Muscle of leg (tissue), 16 donors: ENCODE measurements at places on chromosomes 16 and 17.

- DNase-seq = no peak
These were observed 2.9 kb downstream of the SLC39A11 start for GRCh38 chr17:73089322-73090317.

- DNase-seq = peak; percentile 71
These were observed 593 bp upstream of the WDR45B start for GRCh38 chr17:82648742-82649331.

- DNase-seq = no peak
These were observed 43.4 kb downstream of the MEAK7 start for GRCh38 chr16:84461029-84461412.

GRCh38 chr16:84823484-84823883 is 3.7 kb downstream of the CRISPLD2 start:
- no peak for DNase-seq

- no peak for DNase-seq
These were observed 2.1 kb downstream of the CHAD start for GRCh38 chr17:50466371-50467113.

- no peak for DNase-seq
These were observed 2.8 kb downstream of the DCUN1D3 start for GRCh38 chr16:20897253-20897897.

DNA sequence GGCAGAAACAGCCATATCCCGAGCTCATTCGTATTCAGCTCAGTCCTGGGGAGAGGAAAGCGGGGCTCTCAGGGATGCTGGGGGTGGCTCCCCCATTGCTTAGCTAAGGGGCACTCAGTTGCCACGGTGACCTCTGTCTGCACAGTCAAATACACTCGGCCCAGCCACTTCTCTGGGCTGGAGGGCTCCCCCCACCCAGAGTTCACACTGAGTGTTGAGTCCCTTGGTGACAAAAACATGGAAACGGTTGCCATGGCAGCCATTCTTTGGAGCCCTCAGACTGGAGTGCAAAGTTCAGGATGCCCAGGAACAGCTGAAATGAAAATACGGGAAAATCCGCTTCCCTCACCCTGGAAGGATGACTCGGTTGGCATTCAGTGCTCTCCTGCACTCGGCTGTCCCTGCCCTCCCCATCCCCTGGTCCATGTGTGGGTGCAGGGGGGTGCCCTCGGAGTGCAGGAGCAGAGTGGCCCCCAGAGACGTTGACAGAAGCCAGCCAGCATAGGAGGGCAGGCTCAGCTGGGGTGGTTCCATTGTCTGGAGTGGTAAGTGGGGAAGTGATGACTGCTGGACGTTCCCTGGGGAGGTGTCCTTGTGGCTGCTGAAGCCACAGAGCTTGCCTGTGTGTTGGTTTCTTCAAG is 216.5 kb downstream of the NTN1 start:
- DNase-seq = peak; percentile 67

DNA sequence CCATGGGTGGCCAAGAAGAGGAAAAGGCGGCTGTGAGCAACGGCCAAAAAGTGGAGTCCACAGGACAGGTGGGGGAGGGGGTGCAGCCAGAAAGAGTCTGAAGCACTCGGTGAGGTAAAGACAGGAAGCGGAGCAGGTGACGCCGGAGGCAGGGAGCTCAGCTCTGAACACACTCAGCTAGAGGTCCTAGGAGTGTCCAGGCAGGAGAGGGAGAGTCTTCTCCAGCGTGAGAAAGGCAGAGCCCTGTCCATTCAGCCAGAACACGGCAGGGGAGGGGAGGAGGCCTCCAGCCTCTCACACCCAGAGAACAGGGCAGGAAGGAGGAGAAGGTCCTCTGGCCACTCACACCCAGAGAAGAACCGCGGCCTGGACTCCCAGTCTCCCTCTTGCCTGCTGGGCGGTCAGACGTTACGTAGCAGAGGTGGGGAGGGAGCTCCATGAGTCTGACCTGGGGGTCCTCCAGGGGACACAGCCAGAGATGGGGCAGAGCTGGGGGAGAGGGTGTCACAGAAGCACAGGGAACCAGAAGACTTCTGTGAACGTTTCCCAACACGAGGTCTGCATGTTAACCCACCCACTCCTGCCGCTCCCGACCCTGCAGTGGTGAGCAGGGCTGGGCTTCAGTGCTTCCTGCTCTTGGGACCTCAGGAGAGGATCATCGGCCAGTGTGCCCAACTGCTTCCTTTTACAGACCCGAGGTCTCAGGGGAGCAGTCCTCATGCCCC is 89.2 kb downstream of the ABR start:
- no peak for DNase-seq

GRCh38 chr17:44807093-44807816 is 22.8 kb downstream of the GJC1 start:
- DNase-seq = no peak

- no peak for DNase-seq
These were observed 24.7 kb upstream of the CES5A start for GRCh38 chr16:55899857-55900256.

- no peak for DNase-seq
These were observed 37.1 kb downstream of the NUP93 start for GRCh38 chr16:56767024-56767423.
